ENCODE measurements at places on chromosomes 13 and 19.

- no peak for DNase-seq
Observed at GRCh38 chr13:45101327-45102018, 18.8 kb upstream of the GTF2F2 start.

- peak; percentile 39 for DNase-seq
Observed at GRCh38 chr19:55487924-55488687, at the start of gene SSC5D. Gene SSC5D, plus strand, starts transcription at chr19:55488436. Its CDS starts 154 bp downstream, at chr19:55488590.

GRCh38 chr13:77898097-77898496 is 20.5 kb downstream of the EDNRB start:
- DNase-seq, result no peak

DNA sequence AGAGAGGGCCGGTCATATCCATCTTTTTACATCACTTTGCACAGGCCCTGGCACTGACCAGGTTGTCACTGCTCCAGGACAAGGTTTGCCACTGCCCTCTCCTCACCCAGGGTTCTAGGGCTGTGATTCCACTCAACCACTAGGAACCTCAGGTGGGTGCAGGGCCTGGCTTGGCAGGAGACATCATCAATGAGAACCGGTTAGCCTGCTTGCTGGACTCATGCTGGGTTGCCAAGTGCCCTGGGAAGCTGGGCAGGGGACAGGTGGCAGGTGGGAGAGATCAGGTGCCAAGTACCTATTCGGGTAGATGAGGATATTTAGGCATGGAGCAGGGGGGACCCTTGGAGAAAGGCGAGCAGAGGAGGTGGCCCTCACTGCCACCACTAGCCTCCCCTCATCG is 4.2 kb upstream of the CERS4 start:
- DNase-seq, result no peak

DNA sequence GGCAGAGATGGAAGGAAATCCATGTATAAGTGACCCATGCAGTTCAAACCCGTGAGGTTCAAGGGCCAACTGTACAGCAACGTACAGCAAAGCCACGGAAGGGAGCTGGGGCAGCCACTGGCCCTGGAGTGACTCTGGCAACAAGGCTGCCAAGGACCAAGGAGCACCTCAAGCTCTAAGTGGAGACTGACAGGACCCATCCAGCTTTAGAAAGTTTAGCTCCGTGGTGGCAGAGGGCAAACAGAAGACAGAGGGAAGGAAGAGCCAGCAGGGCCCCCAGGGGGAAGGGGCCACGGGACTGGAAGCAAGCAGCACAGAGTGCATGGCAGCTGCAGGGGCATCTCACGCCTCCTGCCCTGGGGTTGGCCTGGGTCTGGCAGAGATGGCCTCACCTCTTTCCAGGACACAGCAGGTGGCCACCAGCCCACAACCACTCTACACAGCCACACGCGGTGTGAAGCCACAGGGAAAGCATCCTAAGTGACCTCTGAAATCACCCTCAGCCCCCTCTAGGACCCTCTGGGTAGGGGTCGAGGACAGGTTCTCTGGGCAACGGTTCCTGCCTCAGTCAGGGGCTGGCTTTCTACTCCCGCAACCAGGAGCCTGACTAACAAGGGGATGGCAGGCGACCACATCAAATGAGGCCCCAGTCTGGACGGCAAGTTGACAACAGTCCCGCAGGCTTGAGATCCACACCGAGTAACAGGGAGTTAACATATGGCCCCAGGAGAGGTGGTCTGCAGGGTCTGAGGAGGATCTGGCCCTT is 3.8 kb downstream of the MIER2 start:
- no peak for DNase-seq

GRCh38 chr13:99626461-99627082 is 125.3 kb downstream of the TM9SF2 start:
- DNase-seq, result no peak

DNA sequence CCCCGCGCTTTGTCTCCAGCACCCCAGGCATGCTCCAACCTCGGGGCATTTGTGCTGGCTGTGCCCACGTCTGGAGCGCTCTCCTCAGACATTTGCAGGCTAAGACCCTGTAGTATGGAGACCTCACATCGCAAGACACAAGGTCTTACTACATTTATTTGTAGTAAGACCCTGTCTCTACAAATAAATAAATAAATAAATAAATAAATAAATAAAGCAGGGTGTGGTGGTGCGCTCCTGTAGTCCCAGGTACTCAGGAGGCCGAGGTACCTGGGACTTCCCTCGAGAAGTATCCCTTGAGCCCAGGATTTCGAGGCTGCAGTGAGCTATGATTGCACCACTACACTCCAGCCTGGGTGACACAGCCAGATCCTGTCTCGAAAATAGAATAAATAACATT is 4.6 kb downstream of the NXNL1 start:
- no peak for DNase-seq

GRCh38 chr13:24355103-24355502 is 45.7 kb downstream of the C1QTNF9 start:
- peak; percentile 3 for DNase-seq

- DNase-seq, result peak; percentile 29
Observed at GRCh38 chr13:30743319-30744055, 8.1 kb downstream of the ALOX5AP start.

All from hematopoietic multipotent progenitor cell treated with erythropoietin and hydrocortisone succinate and interleukin-3 and kit ligand, for 4 days (in vitro differentiated cells).